Stimulated activated CD4-positive, alpha-beta T cell treated with anti-CD3 and anti-CD28 coated beads, TNF-alpha, amount 100 ng/mL, for 48 hours (primary cell): ENCODE measurements at places on chromosomes 5 and 9.

- DNase-seq = no peak
Observed at GRCh38 chr5:55407059-55407684, 99.4 kb downstream of the MTREX start.

DNA sequence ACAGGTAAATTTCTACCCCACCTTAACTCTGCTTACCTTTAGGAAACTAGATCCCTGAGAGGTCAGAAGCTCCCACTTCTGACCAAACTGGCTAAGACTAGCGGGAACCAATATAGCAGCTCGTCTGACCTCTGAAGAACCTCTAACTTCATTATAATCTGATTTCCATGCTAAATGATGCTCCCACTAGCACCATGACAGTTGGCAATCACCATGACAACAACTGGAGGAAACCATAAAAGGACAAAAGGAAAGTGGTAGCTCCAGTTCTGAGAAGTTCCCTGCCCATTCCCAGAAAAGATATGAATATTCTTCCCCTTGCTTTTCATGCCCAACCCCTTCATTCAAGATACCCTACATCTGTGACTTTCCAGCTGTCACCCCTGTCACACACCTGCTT lies 483.3 kb downstream of the CTNND2 start:
- DNase-seq = no peak

- DNase-seq = no peak
Observed at GRCh38 chr5:1315709-1316587, 21.1 kb upstream of the TERT start.

GRCh38 chr9:14031810-14032209 lies 282.1 kb downstream of the NFIB start:
- DNase-seq = no peak

- no peak for DNase-seq
Observed at GRCh38 chr5:178423431-178423830, 166.8 kb downstream of the COL23A1 start.

- DNase-seq = no peak
Observed at GRCh38 chr9:82513976-82514735, 525.6 kb downstream of the SPATA31D1 start.

- DNase-seq = no peak
Observed at GRCh38 chr5:53983568-53984460, 326.6 kb downstream of the ARL15 start.

DNA sequence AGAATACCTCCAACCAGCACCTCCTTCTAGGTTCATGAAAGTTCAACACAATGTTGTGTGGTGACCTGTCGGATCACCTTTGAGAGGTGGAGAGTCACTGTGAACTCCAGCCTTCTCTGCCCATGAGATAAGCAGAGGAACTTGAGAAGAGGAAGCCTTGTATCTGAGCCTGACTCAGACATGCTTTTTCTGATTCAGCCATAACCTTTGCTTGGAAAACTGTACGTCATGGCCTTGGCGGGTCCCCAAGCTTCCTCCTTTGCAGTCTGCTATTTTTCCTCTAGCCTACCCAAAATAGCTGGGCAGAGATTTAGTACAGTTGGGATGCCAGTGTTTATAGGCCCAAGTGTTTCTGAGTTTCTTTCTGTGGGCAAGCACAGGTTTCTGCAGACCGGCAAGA lies 274.7 kb downstream of the CETN3 start:
- no peak for DNase-seq

DNA sequence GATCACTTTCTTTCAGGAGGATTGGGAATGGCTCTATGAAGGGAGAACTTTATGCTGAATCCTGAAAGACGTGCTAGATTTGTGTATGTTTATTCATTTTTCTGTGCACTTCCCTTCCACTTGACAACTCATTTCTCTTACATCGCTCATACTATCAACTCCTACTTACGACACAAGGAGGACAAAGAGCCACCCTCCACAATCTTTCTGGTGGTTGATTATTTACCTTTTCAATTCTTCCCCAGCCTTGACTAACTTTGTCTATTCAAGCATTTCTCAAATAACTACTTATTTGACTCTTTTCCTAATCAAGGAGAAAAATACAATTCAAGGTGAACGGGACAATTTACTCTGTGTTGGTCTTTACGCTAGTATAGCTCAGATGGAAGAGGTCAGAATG lies 622.1 kb downstream of the TLR4 start:
- DNase-seq = no peak

DNA sequence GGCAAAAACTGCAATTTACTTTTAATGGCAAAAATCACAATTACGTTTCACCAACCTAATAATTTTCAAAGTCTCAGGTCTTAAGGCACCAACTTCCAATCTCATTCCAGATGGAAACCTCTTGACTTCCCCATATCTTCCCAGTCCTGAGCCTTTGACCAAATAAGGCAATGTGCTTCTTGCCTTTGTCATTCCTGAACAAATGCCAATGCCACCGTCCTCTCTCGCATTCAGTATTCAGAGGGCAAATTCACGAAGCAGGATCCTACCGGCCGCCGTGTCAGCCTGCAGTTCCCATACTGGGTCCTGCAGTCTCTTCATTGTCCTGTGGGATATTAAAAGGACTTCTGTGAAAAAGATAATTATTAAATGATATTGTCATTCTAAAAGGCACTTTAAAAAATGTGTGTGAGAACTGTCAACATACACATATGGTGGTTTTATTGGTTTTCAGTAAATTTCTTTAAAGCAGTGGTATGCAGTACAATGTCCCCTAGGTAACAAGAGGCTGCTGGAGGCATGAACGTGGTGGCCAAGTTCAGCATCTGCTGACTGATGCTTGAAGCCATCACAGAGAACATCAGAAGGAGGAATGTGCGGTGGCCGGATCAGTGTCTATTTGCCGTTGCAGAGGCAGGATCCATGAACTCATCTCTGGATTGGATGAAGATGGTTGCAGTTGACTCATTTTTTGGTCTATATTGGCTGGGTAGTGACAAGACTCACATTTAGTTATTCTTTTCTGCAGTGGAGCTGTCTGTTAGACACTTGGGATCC lies 101.4 kb upstream of the IRX4 start:
- no peak for DNase-seq

DNA sequence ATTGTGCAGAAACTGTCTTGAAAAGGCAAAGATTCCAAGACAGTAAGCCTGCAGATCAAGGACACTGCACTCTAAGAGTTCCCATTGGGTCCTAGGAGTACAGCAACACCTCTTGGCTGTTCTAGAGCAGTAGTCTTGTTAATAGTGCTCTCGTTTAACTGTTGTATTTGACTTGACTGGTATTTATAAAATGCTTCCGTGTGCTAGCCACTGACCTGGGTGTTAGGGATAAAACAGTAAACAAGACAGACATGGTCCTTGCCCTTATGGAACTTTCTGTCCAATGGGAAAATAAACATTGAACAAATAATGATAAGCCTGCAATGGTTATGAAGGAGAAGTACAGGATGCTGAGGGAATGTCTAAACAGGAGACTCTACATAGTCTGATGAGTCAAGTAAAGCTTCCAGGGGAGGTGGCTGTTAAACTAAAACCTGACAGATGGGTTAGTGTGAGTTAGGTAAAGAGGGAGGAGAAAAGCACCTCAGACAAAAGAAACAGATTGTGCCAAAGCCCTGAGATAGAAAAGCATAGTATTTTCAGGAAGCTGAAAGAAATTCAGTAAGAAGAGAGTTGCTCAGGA lies 33.3 kb downstream of the TDRD7 start:
- no peak for DNase-seq

DNA sequence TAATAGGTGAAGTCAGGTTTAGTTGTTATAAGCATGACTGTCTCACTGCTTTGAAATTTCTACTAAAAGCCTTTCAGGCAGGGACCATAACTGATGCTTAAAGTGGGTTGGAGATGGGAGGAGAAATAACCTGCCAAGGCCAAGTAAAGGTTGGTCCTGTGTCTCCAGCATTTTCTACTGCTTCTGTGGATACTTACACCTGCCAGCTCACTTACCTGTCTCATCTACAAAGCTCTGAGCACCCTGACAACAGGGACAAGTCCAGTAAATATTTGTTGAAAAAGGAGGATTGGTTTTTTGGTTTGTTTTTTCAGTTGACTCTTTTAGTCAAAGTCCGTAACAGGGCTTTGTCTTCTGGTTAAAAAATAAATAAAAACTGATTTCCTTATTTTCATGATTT lies 38.6 kb downstream of the GRAMD2B start:
- no peak for DNase-seq

DNA sequence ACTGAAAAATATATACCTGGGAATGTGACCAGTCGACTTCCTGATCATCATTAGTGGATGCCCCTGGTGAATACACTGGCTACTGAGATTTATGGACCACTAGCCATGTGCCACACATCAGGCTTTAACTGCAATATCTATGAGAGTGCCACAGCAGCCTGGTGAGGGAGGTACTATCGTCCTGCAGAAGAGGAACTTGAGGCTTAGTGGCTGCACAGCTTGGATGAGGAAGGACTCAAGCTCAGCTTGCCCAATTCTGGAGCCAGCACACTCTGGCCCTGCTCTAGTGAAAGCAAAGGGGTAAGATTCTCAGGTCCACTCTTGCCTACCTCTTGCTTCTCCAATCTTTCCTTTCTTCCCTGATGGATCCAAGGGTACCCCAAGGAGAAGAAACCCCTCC lies 129.3 kb downstream of the ENTREP1 start:
- no peak for DNase-seq

DNA sequence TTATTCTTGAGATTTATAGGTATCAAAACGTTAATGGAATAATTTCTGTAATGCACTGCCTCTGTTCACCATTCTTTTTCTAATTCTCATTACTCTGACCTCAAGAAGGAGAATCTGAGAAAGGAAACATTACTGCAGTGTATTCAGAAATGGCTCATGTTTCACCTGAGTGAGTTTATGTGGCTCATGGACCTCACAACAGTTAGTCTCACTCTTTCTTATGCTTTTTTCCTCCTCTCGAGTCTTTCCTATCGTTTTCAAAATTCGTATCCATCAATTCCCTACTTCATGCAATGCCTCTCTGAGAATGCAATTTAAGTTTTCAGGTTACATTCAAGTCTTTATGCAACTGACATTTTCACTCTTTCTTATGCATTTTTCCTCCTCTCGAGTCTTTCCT lies 9.6 kb downstream of the CDH10 start:
- no peak for DNase-seq

- no peak for DNase-seq
Observed at GRCh38 chr5:58025809-58026208, 434.1 kb downstream of the PLK2 start.
